ENCODE measurements at places on chromosomes 2 and 18. TPM values are rescaled to one million over a fixed set of nuclear protein-coding genes. Genes with fewer than 3 reads are reported as not detected.

UGT1A5 gene
- total RNA-seq = not detected

HOXD3 gene
- total RNA-seq = 3.1 TPM

UGT1A4 gene
- not detected for total RNA-seq

CYP26B1 gene
- 11.7 TPM for total RNA-seq

NMUR1 gene
- total RNA-seq = 0.18 TPM

UGT1A3 gene
- not detected for total RNA-seq

FSHR gene
- 0.31 TPM for total RNA-seq

NEU4 gene
- total RNA-seq = 6.7 TPM

SPATA3 gene
- not detected for total RNA-seq

CCBE1 gene
- total RNA-seq = 2.8 TPM

DSEL gene
- total RNA-seq = 17.6 TPM

DNA sequence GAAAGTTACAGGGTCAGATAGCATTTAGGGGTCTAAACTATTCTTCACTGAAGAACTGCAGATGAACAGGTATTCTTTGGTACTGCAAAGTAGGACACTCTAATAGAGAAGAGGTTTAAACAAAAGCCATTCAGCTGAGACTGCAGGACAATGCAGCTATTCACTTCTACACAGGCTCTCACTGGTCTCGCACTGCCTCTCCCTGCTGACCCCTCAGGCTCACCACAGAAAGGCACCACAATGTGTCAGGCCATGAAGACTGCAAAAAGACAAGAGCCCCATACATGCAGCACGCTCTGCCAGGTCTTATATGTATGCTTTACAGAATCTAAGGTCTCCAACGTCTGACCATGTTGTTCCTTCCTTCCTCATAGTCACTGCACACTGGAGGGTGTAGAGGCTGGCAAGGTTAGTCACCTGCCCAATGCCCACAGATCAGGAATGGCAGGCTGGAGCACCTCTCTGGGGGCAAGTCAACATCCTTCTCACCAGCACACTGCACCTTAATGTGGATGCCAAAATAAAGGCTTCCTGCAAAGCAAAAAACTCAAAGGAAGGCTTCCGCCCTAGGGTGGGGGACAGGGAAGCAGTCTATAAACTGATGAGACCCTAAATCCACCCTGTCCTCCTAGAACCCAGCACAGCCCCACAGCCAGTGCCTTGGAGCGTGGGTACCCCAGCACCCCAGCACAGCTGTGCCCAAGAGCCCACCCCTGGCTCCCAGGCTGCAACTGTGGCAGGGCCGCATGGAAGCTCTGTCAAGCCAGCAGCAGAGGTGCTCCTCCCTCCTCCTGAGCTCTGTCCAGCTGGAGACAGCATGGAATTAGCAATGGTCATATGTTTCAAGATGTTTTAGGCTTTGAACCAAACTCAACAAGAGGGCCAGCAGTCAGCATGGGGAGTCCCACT is 10.7 kb upstream of the RNU4ATAC start:
- DNase-seq = peak; percentile 41

GRCh38 chr2:3689998-3690748 is 13.2 kb upstream of the DCDC2C start:
- DNase-seq = no peak

DNA sequence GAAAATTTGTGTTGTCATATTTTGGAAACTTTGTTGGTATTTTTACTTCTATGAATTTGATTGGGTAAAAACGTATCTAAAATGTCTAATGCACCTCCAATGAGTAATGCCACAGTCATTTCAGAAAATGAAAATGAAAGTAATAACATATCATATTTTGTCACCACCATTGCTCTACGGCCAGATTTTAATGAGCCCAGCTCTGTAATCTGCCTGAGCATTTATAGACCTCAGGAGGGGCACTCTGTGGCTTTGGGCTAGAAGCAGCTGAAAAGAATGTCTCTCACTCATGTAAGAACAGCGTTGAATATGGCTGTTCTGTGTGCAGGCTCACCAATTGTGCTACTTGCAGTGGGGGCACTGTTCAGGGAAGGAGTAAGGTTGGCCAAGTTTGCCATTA is 32.7 kb upstream of the ABCA12 start:
- DNase-seq = no peak

DNA sequence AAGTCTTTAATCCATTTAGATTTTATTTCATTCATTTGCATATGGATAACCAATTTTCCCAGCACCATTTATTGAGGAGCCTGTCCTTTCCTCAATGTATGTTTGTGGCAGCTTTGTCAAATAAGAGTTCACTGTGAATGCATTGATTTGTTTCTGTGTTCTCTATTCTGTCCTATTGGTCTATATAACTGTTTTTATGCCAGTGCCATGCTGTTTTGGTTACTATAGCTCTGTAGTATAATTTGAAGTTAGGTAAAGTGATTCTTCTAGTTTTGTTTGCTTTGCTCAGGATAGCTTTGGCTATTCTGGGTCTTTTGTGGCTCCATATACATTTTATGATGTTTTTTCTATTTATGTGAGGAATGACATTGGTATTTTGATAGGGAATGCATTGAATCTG is 7.4 kb downstream of the MYO3B start:
- no peak for DNase-seq

DNA sequence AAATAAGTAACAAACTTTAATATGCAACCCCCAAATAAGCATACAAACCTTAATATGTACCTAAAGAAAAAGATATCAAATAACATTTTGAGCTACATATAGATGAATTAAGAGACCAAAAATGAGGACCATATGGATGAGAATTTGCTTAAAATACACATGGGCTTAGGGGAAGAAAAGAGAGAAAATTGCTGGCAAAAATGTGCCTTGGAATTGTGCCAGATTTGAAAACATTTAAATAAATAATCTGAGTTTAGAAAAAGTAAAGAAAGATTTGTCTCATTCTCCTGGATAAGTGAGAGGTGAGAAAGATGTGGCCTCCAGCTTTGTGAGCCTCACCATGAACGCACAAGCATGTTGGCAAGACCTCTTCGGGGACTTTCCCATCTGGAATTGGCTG is 372.6 kb downstream of the SOX11 start:
- peak; percentile 2 for DNase-seq

DNA sequence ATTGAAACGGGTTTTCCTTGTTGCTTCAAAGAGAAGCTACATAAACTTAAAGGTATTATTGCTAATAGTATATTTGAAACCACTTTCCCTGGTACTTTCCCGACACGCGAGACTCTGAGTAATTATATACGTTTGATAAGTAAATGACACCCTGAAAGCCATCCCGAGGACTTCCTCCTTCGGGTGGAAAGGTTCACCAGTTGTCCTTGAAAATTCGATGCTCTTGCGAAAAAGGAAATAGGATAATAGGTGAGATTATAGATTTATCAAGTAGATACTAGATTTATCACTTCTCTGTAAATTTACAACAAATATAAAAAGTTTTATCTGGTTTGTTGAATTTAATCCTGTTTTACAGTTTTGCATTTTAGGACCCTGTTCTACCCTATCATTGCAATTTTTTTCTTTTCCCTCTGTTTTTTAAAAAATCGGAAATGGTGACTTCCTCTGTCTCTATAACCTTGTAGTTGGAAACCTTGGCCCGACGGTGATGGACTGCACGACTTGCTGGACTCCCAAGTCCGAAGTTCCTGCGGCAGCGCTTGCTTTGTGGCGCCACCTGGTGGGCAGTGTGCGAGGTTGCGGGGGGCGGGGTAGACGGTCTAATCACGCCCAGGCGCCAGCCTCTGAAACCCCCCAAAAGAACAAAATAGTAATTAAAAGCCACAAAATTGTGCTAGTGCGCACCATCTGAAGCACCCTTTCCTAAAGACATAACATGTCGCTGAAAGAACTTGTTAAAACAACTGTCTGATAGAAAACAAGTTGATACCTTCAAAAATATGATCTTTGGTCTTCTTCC is 972 bp upstream of the DLX2 start:
- DNase-seq = peak; percentile 92

GRCh38 chr2:8761529-8762164 is 75.8 kb downstream of the KIDINS220 start:
- DNase-seq = peak; percentile 58

- no peak for DNase-seq
Measured at GRCh38 chr18:47893939-47894699, 36.3 kb downstream of the SMAD2 start.

- DNase-seq = peak; percentile 69
Measured at GRCh38 chr2:200905618-200906296, 16.6 kb downstream of the NIF3L1 start.

- DNase-seq = no peak
Measured at GRCh38 chr2:233448575-233448974, 94.3 kb downstream of the DGKD start.

- peak; percentile 92 for DNase-seq
Measured at GRCh38 chr2:231677632-231678104, 30.7 kb upstream of the PTMA start.

DNA sequence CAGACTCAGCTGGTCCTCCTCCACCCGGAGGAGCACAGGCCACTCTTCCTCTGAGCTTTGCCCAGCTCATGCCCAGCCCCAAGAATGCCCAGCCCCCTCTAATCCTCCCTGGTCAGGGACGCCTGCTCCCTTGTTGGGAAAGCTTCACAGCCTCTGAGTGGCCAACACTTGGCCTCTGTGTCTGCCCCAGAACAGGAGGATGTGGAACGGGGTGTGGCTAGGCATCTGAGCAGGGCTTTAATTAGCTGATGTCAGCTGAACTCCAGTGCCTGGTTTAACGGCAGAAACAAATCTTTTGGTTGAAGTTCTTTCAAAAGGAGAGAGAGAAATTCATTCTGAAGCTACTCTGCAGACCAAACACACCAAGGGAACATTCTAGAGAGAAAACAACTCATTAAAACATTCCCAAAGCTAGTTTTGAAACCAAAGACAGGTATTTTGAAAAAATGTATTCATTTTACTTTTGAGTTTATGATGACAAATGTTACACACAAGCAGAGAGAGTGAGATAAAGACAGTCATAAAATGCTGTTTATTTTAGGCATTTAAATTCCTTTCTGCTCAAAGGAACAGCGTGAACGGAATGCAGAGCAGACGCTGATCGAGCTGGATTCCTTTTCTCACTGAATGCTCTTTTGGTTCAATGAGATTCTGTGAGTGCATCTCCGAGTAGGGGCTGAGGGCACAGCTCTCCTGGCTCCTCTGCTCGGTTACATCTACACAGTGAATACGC is 63.8 kb downstream of the RTP5 start:
- DNase-seq = peak; percentile 32

GRCh38 chr2:24105816-24106215 is 17.3 kb downstream of the PFN4 start:
- DNase-seq = no peak

DNA sequence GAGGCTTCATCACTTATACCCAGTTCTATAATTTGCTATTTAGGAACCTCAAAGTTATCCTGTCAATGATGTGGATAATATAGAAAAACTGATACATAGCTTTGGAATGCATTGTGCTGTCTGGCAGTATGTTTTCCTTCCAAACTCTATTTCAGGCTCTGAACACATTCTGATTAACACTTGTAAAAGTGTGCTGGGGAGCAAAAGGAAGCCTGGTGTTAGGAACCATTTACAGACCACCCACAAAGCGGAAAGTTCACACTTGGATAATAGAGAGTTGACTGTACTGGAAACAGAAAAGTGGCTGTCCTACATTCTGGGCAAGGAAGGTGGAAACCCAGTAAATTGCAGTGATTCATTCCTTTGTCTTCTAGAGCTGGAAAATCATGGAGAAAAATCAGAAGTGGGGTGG is 114.5 kb upstream of the ZFP36L2 start:
- DNase-seq = peak; percentile 87

GRCh38 chr2:69196327-69197117 is 183.5 kb downstream of the ANTXR1 start:
- peak; percentile 71 for DNase-seq

DNA sequence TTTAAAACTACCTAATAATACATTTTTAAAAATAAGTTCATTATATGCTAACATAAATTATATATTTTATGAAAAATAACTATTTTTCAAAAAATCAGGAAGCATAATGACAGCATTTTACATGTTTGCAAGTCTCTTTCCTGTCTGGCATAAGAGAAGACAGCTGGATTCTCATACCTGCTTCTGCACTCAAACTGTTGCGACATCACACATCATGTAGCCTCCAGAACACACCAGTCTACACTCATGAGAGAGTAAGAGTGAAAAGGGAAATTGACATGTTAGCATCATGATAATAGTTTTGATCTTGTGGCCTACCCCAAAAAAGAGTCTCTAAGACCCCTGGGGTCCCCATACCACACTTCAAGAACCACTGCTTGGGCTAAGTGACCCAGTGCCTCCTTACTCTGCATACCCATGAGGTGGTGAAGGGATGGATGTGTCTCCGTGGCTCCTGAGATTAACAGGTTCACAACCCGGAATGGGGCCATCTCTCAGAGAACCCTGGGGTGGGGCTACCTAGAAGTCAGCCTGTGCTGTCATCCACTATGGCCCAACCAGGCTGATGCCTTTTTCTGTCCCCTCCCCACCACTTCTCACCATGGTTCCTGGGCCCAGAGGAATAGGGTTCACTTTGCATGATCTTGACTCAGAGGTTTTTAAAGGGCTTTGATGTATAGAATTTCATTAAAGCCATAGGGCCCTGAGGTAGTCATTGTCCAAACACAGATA is 102.6 kb upstream of the DAPL1 start:
- DNase-seq = no peak

DNA sequence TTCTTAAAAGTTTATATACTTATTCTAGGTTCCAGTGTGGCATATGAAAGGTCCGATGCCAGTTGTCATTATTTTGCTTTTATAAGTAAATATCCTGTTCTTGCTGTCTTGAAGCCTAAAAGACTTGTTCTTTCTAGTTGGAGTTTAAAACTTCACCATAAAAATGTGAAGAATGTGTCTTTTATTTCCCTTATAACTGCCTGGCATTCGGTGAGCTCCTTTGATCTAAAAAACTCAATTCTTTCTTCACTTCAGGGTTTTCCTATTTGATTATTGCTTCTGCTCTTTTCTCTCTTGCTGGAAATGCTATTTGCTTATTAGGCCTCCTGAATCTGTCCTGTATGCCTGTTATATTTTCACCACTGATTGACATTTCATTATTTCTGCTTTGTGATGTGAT is 51.6 kb downstream of the TSPYL6 start:
- peak; percentile 15 for DNase-seq

DNA sequence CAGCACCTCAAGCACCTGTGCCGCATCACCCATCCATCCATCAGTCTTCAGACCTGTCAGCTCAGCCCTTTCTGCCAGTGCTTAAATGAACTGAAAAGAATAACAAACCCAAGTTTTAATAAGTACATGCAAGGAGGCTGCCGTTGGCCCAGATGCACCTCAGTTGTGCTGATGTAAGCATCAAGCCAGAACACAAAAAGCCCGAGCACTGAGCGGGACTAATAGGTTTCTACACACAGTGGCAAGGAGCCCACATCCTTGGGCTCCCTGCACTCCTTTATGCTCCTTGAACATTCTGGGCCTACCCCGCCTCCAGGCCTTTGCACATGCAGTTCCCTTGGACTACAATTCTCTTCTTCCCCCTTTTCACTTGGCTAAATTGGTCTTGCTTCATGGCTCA is 165.6 kb downstream of the ALK start:
- DNase-seq = no peak

- no peak for DNase-seq
Measured at GRCh38 chr2:215431778-215432758, 3.8 kb downstream of the FN1 start.
